ENCODE measurements at places on chromosomes 5 and 9. TPM values are rescaled to one million over a fixed set of nuclear protein-coding genes. Genes with fewer than 3 reads are reported as not detected.

GRCh38 chr5:73264631-73265030 is 91.6 kb downstream of the TMEM174 start:
- DNase-seq = no peak

DNA sequence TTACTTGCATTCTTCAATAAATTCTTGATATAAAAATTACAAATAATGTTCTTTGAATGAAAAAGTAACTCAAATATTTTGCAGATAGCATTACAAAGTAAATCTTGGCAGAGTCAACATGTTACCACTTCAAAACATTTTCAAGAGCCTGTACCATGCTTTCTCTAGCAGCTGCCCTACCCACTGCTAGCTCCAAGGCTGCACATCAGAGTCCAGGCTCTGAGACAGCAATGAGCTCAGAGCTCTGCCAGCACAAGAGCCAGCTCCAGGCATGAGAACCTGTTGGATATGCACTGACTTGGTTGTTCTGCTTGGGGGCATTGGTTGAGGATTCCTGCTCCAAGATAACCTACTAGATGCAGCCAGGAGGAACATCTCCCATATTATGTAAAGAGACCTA is 211.3 kb upstream of the HAPLN1 start:
- no peak for DNase-seq

DNA sequence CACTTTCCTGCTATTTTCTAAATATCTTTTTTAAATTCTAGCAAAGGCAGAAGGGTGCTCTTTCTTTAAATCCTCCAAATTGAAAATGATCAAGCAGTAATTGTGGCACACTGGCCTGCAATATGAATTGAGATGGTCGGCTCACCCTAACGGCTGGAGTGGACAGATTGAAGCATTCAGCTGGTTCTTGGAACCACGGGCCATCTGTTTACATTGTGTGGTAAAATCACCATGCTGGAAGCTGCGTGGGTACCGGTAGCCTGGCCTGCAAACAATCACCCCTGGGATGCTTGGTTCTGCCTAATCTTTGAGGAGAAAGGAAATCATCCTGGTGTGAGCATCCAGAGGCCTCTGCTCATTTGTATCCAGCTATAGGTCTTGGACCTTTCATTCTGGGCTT is 289.3 kb downstream of the ZNF608 start:
- no peak for DNase-seq

Gene SCGB3A2
- not detected for total RNA-seq

DNA sequence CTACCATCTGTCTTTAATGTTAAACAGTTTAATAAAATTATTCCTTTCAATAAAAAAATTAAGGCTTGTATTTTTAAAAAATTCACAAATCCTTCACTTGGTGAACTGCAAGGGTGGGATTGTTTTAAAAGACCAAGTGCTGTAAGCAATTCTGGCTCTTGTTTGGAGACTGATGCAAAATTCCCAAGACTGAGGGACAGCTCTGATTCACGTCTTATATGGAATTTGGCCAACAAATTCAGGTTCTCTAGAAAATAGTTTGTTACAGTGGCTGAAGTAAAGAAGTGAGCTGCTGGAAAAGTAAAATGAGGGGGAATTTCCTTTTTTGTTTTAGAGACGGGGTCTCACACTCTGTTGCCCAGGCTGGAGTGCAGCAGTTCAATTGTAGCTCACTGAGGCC is 58.3 kb downstream of the PRELID2 start:
- no peak for DNase-seq

Gene SNCAIP
- 0.31 TPM for total RNA-seq

Gene OGN
- 0.11 TPM for total RNA-seq

GRCh38 chr5:56164376-56164775 is 68.8 kb downstream of the ANKRD55 start:
- no peak for DNase-seq

Gene CNTLN
- not detected for total RNA-seq

- no peak for DNase-seq
Observed at GRCh38 chr9:129559506-129559881, 61.4 kb downstream of the C9orf50 start.

All from GM12878 (cell line).